ENCODE measurements at places on chromosomes 1 and 21.
A peak's percentile ranks its signal among the peaks of the same experiment; 100 is the strongest.

GRCh38 chr1:214453109-214453722 is 98.2 kb downstream of the PTPN14 start:
- no peak for DNase-seq

DNA sequence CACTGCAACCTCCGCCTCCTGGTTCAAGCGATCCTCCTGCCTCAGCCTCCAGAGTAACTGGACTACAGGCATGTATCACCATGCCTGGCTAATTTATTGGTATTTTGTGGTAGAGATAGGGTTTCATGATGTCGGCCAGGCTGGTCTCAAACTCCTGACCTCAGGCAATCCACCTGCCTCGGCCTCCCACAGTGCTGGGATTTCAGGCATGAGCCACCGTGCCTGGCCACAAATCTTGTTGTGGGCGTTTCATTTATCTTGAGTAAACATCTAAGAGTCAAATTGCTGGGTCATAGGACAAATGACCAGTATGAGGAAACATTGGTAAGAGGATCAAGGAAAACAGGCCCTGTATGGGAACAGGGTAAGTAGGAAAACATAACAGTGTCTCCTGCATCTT is 17.9 kb downstream of the TMEM200B start:
- no peak for DNase-seq

- DNase-seq, result no peak
These were observed 1.7 kb upstream of the ELOA start for GRCh38 chr1:23741609-23742008.

- DNase-seq, result no peak
These were observed 20.1 kb downstream of the NADK start for GRCh38 chr1:1758059-1758621.

- no peak for DNase-seq
These were observed 5.1 kb upstream of the EPHB2 start for GRCh38 chr1:22705586-22705985.

DNA sequence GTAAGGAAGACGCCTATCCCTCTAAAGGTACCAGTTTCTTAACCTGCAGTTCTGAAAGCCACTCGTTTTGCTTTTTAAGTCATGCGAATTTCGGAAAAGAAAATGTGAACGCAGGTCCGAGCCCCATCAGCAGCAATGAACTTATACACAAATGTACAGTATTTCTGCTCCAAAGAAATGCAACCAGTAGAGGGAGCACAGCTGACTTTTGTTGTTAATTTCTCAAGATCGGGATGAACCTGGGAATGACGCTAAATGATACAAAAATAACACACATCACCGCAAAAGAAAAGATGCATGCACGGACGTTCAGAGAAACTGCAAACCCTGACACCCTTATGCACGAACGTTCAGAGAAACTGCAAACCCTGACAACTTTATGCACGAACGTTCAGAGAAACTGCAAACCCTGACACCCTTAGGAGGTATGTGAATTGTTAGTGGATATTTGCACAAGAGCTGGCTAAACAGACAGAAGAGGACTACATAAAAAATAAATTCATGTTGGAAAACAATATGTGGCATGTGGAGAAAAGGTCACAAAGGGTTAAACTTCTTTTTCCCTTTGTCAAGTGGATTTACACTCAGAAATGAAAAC is 3.5 kb upstream of the TIAM1 start:
- DNase-seq, result no peak

GRCh38 chr1:220421508-220421907 is 106.4 kb upstream of the MARK1 start:
- no peak for DNase-seq

DNA sequence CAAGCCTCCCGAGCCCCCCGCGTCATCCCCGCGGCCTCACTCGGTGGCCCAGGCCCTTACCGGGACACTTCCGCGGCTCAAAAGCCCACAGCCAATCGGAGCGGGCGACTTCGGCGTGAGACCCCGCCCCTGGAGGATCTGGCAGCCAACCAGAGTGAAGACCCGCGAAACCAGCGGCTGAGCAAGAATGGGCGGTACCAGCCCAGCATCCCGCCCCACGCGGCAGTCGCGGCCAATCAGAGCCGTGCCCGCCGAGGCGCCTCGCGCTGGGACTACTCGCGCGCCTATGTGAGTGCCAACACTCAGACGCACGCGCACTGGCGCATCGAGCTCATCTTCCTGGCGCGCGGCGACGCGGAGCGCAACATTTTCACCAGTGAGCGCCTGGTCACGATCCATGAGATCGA is 22.5 kb downstream of the DISP3 start:
- no peak for DNase-seq

DNA sequence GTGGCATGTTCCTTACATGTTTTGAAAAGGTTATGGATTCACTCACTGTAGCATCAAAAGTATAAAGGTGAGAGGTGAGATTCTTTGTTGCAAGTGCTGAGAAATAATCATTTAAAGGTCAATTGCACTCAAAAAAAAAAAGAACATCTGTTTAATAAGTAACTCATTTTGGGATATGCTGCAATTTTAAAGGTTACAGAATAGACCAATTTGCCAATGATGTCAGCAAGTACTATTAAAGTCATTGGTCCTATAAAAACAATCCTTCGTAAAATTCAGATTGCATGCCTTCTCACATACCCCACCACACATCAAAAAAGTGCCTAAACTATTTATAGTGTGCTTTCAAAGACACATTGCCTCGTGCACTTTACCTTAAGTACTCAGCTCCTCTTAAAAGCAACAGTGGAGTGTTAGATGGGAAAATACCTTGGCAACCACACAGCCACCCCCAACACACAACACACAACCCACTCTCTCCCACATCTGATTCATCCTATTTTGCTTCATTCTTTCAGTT is 218.2 kb upstream of the ADGRL2 start:
- no peak for DNase-seq

GRCh38 chr21:44556879-44557278 is 1.7 kb downstream of the KRTAP10-3 start:
- no peak for DNase-seq

DNA sequence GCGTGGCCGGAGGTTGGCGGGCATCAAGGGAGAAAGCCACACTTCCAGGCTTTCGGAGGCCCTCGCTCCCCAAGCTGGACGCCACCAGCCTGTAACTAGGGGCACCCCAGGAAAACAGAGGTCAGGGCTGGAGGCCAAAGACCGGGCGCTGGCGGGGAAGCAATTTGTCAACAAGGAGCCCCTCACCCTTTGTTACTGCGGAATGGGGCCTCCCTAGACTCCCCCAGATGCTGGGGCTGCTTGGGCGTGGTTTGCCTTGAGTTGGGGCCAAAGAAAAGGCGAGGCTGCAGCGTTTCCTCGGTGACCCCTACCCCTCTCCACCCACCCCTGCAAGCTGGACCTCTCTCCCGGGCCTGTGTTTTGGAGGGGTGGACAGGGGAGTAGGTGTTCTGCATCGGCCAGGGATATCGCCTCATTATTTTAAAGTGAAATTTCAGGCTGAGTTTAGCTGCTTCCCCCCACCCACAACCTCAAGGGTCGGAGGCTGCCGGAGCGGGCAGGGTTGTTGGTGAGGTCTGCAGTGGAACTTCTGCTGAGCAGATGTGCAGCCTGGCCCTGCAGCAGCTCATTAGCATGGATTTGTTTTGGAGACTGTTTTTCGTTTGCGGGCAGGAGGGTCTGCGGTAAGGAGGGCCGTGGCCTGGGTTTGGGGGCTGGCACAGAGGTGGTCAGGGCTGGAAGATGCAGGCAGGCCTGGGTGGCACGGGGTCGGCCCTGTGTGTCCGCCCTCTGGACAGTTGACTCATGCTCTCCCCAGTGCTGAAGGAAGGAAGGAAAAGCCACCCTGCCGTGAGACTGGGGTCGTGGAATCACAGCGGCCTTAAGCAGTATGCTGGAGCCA is 1.5 kb downstream of the NBL1 start:
- DNase-seq, result no peak

DNA sequence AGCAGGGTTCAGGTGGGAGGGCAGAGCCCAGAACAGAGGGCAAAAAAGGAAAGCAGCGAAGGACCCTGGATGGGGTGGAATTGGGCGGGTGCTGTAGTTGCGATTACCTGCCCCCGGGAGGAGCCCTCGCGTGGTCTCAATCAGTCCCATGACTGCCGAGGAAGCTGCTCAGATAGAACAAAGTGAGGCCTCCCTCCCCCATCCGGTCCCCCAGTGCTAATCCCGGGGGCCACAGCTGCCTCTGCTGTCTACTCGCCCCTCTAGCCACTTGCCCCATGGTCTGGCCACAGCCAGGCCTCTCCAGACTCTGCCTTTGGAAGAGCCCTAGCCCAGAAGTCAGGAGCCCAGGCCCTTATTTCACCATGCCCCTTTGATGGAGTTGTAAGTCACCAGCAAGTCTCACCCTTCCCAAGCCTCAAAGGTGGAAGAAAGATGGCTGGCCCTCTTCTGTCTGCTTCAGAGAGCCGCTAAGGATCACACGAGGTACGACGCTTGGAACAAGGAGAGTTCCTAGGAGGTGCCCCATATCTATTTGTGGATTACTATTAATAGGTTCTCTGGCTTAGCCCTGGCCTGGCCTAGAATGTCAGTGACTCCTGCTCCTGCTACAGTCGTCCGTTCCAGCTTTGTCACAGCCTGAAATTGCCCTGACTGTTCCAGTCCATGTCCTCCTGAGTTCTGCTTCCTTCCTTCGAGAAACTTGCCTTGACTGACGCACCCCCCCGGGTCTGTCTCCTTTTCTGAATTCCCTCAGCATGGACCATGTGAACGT is 16.4 kb downstream of the ECHDC2 start:
- DNase-seq, result peak; percentile 27

GRCh38 chr21:42799516-42799915 is 79.8 kb downstream of the WDR4 start:
- peak; percentile 3 for DNase-seq

- no peak for DNase-seq
These were observed 52.6 kb downstream of the DESI2 start for GRCh38 chr1:244705261-244706234.

- no peak for DNase-seq
These were observed 9.7 kb upstream of the COL8A2 start for GRCh38 chr1:36134505-36135329.

GRCh38 chr1:213564215-213564659 is 423.5 kb upstream of the PROX1 start:
- DNase-seq, result no peak

- no peak for DNase-seq
These were observed 22.7 kb downstream of the UBASH3A start for GRCh38 chr21:42426424-42426823.

GRCh38 chr1:176705585-176705984 is 242.6 kb downstream of the PAPPA2 start:
- no peak for DNase-seq

- DNase-seq, result no peak
These were observed 67.9 kb upstream of the MACF1 start for GRCh38 chr1:39136638-39137037.
